ENCODE measurements at places on chromosomes 16 and 17.
A peak's percentile ranks its signal among the peaks of the same experiment; 100 is the strongest.

- DNase-seq = no peak
These were observed 94.2 kb upstream of the LHX1 start for GRCh38 chr17:36842963-36843558.

DNA sequence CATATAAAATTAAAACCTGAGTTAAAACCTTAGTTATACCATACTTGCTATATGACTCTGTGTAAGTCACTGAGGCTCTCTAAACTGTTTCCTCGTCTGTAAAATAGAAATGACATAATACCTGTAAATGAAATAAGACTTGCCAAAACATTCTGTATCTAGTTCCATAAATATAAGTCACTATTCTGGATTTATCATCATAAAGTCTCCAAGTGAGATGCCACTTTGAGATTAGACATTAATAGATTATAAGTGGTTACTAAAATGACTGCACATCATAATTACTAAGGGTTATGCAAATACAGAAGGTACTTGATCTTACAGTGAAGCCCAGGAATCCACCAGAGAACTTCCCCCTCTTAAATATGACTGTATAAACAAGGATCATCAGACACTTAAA, 12.0 kb upstream of the BRIP1 start:
- peak; percentile 81 for DNase-seq

GRCh38 chr16:55120408-55120807, 189.7 kb downstream of the IRX5 start:
- DNase-seq = no peak

DNA sequence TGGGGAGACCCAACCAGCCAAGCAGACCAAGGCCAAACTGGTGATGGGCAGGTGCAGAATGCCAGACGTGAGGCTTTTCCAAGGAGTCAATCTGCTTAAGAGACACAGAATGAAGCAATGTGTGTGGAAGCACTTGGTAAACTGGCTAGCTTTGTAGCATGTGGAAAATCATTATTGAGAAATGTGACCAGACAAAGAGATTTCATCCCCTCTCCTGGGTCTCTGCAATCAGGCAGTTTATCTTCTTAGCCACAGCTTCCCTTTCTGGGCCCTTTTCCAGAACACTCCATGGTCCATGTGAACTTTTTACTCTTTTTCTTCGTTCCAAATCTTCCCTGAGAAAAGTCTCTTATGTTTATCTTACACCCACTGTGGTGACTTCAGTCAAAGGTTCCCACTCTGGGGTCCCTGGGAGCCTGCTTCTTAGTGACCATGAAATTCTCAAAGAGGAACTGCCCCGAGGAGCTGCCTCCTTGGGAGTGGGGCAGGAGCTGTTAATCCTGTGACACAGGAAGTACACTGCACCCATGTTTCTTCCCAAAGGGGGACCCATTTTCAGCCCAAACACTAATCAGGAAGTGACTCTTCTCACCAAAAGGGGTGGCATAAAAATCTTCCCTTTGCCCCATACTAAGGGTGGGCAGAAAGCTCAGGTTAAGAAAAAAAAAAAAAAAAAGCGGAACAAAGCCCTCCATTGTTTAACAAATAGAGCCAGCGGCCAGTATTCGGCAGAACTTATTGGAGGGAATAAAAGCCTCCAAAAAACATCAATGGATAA, 346.2 kb upstream of the ASIC2 start:
- DNase-seq = no peak
